Activated T-cell treated with anti-CD3 and anti-CD28 coated beads, Interleukin-2, amount 50 U/mL, for 48 hours (primary cell): ENCODE measurements at places on chromosomes 1 and 21.
A peak's percentile ranks its signal among the peaks of the same experiment; 100 is the strongest.

- no peak for DNase-seq
Observed at GRCh38 chr21:45433301-45433700, 28.3 kb downstream of the COL18A1 start.

DNA sequence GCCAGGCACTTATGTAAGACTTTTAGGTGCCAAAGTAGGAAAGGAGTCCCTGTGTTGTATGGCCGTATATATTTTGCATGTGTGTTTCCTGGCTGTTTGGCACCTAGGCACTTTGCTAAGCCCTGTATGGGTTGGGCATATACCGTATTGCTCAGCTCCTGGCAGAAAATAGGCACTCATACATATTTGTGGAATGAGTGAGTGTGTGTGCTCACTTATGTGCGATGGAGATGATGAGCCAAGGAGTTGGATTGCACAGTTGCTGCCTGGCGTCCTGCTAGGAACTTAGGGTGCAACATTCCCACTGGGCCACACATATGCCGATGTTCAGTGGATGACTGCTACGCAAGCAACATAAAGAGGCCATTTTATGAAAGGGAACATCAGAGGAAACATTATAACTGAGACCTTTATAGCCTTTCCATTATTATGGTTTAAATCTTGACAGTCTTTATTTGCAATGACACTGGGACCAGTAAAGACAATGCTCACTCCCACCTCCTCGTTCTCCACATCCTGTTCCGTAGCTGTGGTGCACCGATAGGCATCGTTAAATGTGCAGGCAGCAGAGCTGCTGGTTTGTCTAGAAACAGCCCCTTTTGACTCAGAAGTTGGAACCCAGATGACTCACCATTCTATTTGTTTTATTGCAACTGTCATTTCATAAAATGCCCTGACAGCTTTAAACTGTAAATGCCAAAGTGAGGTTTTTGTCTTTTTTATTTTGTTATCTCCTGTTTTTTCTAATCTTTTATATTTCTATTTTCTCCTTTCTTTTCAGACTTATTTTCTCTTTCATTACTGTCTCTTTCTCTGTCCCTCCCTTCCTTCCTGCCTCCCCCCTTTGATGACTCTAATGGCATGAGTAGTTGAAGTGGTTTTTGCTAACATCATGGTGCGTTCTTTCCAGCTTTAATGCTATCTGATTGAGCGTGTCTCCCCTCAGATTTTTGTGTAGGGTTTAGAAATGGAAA, 36.1 kb downstream of the PEX14 start:
- DNase-seq: peak; percentile 80

DNA sequence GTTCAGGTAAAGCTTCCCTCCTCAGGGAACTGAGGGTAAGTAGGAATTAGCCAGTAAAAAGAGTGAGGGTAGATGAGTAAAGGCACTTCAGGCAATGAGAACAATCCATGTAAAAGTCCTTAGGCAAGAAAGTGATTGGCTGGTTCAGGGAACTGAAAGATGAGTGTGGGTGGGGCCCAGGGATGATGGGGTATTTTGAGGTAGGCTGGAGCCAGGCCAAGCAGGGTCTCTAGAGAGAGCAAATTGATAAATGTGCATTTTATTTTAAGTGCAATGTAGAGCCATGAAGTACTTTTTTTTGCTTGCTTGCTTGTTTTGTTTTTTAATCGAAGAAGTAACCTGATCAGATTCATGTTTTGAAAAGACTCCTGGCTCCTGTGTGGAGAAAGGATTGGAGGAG, 26.5 kb downstream of the OSBPL9 start:
- no peak for DNase-seq

DNA sequence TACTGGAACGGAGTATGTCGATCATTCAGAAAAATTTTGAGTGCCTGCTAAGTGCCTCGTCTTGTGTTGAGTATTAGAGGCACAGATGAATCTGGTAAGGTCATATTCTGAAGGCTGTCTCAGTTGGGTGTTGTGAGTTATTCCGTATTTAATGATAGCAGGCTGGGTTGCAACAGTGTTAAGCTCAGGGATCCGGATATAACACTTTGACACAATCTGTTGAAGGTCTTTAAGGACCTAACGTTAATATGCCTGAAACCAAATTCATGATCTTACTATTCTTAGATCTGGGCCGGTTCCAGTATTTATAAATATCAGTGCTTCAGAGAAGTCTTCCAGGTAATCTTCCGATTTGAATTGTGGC, 555 bp downstream of the PRPF38A start:
- no peak for DNase-seq

DNA sequence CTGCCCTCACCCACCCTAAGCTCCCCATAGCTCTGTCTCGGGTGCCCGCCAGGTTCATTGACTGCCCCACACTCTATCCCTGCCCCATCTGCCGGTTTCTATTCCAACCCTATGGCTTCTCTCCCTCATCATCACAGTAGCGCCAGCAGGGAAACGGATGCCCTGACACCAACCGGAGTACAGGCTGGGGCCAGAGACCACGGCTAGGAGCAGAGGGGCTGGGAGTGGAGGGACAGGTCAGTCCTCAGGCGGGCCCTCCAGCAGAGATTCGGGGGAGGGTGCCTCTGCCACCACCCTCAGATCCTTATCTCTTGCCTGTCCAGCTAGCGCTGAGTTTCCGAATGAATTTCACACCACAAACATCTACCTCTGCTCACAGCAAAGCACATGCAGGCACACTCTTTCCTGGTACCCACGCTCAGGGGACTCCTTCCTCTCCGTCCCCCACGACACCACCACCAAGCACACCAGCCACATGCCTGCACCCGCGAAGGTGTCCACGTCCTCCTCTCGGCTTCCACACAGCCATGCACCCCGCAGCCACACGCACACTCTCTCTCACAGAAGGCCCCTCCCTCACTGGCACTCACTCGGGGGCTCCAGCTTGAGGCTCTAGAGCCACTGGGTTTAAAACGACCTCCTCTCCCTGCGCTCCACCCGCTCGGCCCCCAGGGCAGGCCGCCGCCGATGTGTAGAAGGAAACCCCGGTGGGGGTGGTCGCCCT, 7.2 kb downstream of the TAL1 start:
- no peak for DNase-seq

DNA sequence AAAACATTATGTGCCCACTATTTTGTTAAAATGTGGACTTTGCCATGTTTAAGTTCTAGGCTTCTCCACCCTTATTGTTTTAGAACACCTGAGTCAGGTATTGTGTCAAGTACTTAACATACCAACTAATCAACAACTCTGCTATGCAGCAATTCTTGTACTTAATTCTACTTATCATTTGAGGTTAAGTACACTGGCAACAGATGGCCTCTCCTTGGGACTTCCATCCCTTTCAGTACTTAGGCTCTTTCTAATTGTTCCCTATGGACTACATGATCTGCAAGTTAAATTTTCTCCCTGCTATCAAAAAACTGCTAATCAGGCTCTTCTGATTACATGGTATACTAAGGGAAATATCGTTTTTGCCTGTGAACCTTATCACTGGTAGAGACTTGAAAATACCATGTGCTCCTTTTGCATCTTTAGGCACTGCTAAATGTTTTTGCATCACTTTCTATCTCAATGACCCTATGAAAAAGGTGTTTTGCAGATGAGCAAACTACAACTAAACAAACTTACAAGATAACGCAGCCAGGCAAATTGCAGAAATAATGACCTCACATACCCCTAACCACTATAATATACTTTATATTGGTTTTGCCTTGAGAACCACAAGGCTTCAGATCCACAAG, 18.9 kb downstream of the SFPQ start:
- no peak for DNase-seq

DNA sequence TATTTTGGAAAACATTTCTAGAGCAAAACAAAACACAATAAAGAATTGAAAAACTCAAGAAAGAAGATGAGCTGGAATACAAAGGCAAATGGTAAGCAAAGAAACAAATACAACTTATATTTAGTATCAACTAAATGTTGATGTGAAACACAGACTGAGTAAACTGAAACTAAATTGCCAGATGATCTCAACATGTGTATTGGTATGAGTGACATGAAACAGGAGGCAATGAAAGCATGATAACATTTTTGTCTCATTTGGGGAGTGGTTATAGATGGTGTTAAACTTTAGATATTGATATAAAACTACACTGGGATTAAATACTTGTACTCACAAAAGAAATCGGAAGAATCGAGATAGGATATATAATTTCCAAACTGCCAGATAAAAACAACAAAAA, 805.6 kb upstream of the CXADR start:
- no peak for DNase-seq

DNA sequence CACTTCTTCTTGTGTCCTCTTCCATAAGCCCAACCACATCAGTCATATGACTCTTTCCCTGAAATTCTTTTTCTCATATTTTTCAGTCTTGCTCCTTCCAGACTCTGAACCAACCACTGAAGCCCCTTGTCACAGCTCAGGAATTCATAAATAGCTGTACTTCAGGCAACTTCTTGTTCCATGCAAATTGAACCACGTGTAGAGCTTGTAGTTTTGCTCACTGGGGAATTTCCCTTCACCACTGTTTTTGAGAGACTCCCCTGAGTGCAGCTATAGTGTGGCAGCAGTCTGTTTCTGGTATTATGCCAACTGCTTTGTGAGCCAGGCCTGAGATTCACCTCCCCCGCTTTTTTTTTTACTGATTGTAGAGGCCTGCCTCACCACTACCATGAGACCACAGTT, 150.3 kb upstream of the SPAG17 start:
- no peak for DNase-seq

GRCh38 chr21:45542242-45542666, at the start of gene SLC19A1:
TSS of gene SLC19A1 (minus strand) at chr21:45542440. CDS start at chr21:45537959, 4,481 bp downstream.
- DNase-seq: peak; percentile 79

DNA sequence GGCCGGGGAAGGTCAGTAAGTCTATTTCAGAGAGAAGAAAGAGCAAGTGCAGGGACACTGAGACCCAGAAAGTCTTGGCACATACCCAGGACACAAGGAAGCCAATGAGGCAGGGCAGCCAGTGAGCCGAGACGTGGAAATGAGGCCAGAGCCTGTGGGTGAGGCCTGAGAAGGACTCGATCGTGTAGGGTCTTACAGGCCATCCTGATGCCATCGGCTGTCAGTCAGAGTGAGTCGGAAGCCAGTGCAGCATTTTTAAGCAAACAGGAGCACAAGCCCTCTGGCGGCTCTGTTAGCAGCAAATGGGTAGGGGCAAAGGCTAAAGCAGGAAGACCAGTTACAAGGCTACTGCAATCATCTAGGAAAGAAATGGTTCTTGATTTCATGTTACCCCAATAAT, 6.1 kb upstream of the GJB3 start:
- DNase-seq: no peak

DNA sequence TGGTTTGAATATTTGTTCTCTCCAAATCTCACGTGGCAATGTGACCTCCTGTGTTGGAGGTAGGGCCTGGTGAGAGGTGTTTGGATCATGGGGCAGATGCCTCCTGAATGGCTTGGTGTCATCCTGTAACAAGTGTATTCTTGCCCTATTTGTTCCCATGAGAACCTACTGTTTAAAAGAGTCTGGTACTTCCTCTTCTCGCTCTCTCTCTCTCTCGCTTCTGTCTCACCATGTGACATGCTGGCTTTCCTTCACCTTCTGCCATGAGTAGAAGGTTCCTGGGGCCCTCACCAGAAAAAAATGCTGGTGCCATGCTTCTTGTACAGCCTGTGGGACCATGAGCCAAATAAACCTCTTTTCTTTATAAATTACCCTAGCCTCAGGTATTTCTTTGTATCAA, 8.4 kb upstream of the PAXBP1 start:
- no peak for DNase-seq

GRCh38 chr1:41855713-41856112, 63.0 kb downstream of the HIVEP3 start:
- no peak for DNase-seq

DNA sequence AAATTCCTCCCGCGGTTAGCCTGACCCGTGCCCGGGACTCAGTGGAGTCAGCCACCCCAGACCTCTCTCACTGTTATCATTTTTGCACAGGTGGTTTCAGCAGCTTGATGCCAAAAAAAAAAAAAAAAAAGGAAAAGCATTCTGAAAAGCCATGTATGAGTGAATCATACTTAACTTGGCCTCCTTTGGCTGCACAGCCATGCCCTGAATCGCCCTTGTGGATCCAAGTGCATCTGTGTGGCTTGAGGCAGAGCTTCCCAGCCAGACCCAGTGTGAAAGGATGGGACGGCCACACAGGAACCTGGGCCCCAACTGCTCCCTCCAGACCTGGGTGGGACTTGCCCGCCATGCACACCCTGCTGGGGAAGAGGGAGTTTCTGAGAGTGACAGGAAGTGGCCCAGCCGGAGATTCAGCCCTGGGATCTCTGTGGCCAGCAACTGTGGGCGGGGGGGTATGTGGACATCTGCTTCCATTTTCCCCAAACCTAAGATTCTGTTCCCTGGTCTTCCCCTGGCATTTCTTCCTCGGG, 8.6 kb downstream of the YBEY start:
- peak; percentile 20 for DNase-seq

- DNase-seq: no peak
Observed at GRCh38 chr1:3403011-3403345, 51.5 kb upstream of the ARHGEF16 start.

- peak; percentile 63 for DNase-seq
Observed at GRCh38 chr1:25118546-25118945, 113.8 kb downstream of the SYF2 start.

DNA sequence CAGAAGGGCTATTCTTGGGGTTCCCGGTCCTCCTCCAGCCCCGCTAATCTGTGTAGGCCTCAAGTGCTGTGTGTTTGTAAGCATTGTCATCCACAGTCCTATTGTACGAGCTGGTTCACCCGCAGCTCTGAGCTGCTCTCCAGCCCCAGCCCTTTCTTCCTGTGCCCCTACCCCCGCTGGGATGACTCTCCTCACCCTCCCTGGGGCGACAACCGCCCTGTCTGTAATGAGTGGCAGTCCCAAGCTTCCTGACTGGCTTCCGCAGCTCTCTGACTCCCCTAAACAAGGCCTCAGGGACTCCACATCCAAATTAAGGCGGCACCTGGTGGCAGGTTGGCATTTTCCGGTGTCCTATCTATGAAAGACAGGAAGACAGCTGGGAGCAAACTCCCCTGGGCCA, 45.8 kb downstream of the TFF3 start:
- no peak for DNase-seq

GRCh38 chr1:229437443-229437842, 3.5 kb upstream of the ACTA1 start:
- no peak for DNase-seq

GRCh38 chr1:6600410-6601048, 2.1 kb downstream of the KLHL21 start:
- no peak for DNase-seq

DNA sequence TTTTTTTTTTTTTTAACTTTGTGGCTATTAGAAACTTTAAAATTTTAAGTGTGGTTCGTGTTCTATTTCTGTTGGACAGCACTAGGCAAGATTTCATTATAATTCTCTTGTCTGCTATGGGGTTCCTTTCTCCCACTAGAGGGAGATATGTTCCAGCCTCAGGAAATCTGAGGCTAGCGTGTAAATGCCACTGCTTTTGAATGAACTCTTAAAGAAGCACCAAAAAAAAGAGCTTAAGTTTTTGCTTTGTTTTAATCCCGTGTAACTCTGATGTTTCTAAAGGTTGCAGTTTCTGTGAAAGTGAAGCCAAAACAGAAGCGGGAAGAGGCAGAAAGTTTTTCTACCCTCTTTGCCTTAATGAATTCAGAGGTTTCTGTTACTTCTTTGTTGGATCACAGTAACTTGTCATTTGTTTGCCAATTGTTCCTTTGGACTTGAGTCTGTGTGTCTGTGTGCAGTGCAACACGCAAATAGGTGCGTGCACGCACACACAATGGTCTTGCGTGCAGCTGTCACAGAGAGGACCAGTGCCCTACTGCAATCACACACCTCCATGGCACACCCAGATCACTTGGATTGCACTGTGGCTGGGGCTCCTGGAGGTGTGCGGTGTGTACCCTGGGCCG, 32.3 kb downstream of the HHAT start:
- no peak for DNase-seq

- DNase-seq: no peak
Observed at GRCh38 chr1:24619376-24619775, 23.7 kb upstream of the SRRM1 start.
